ENCODE measurements at places on chromosomes 6 and 20.

GRCh38 chr20:52922436-52922835, 49.7 kb upstream of the TSHZ2 start:
- no peak for DNase-seq

- peak; percentile 53 for DNase-seq
These were observed 1.2 kb upstream of the HMGA1 start for GRCh38 chr6:34235307-34236130.

DNA sequence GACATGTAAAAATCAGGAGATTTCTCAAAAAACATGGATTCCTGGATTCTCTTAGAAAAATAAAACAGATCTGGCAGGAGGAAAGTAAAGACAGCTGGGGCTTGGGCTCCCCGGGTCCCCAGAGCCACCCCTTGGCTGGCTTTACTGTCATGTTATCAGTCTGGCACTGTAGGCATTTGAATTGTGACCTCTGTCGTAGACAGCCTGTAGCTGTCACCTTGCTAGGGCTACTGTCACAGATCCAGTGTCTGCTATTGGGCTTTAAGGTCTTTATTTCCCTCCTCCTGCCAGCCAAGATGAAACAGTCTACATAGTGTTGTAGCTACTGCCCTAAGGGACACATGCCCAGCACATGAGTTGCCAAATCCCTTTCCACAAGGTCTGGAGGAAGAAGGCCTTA, 37.5 kb downstream of the ABRACL start:
- no peak for DNase-seq

GRCh38 chr6:74932232-74932888, 273.5 kb downstream of the COL12A1 start:
- no peak for DNase-seq

GRCh38 chr6:2102966-2103365, 142.4 kb downstream of the GMDS start:
- no peak for DNase-seq

Data from uterus (tissue), 4 donors.